Small intestine (tissue), 16 donors: ENCODE measurements at places on chromosomes 12 and 14. TPM values are rescaled to one million over a fixed set of nuclear protein-coding genes. Genes with fewer than 3 reads are reported as not detected.

- no peaks in the 10 kb centered on the region for H3K4me1 ChIP-seq
- DNase-seq: peak; percentile 8
- H3K4me3 ChIP-seq: no peak overlapping the region
- peaks cover 2% of the 10 kb centered on the region for H3K27me3 ChIP-seq
- H3K36me3 ChIP-seq: no peaks in the 10 kb centered on the region
- H3K27ac ChIP-seq: no peak overlapping the region
Observed at GRCh38 chr12:7716381-7716780, 5.1 kb downstream of the DPPA3 start.

GRCh38 chr12:116697305-116697704 lies 40.6 kb downstream of the SPRING1 start:
- no peak overlapping the region for H3K4me3 ChIP-seq
- no peak overlapping the region for H3K27ac ChIP-seq
- H3K4me1 ChIP-seq: no peaks in the 10 kb centered on the region
- H3K27me3 ChIP-seq: peaks cover 13% of the 10 kb centered on the region
- H3K36me3 ChIP-seq: no peaks in the 10 kb centered on the region

DNA sequence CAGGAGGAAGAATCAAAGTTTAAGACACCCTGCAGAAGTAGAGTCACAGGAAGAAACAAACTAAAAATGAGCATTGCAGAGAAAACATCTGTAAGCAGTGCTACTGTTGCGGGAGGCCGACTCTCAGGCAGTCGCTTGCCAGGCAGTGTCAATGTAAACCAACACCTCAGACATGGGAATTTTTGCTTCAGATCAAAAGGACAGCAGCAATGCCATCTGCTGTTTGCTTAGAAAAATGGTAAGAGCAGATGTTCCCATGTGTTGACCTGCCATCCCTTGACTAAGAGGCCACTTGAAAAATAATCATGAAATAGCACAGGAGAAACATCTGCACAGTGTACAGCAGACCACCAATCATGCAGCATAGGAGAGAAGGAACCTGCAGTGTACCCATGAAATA lies 196.6 kb downstream of the SLC25A21 start:
- no peak overlapping the region for H3K4me3 ChIP-seq
- DNase-seq: no peak
- H3K4me1 ChIP-seq: no peaks in the 10 kb centered on the region
- H3K36me3 ChIP-seq: no peaks in the 10 kb centered on the region
- H3K27ac ChIP-seq: no peak overlapping the region

Gene OR11H12
- polyA plus RNA-seq: not detected

GRCh38 chr12:116065606-116066005 lies 211.9 kb downstream of the MED13L start:
- no peaks in the 10 kb centered on the region for H3K27me3 ChIP-seq
- no peak overlapping the region for H3K27ac ChIP-seq
- H3K4me3 ChIP-seq: no peak overlapping the region
- peak; percentile 27 for DNase-seq
- no peaks in the 10 kb centered on the region for H3K36me3 ChIP-seq

DNA sequence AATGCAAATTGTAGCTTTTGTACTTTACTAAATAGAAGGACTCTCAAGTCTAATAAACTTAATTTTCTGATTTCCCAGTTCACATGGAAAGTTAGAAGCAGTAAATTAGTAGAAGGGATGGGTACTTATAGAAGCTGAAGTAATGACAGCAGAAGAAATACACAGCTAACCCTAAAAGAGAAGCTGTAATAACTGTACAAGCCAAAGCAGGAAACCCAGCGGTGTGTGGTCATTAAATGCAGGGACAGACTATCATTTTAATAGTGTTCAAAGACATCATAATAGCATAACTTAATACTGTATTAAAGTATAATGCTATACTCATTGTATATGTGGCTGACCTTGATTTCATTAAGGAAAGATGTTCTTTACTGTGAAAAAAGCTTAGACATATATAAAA lies 74.9 kb downstream of the PCNX1 start:
- H3K36me3 ChIP-seq: peaks cover 2% of the 10 kb centered on the region
- DNase-seq: no peak
- H3K27ac ChIP-seq: no peak overlapping the region

Gene EIF2S3B
- 0.89 TPM for polyA plus RNA-seq

- no peak overlapping the region for H3K4me3 ChIP-seq
- no peaks in the 10 kb centered on the region for H3K27me3 ChIP-seq
- no peaks in the 10 kb centered on the region for H3K4me1 ChIP-seq
- H3K36me3 ChIP-seq: no peaks in the 10 kb centered on the region
- no peak for DNase-seq
- no peak overlapping the region for H3K27ac ChIP-seq
Observed at GRCh38 chr12:7729746-7730145, 17.4 kb downstream of the CLEC4C start.
